ENCODE measurements at places on chromosomes 2 and 18. TPM values are rescaled to one million over a fixed set of nuclear protein-coding genes. Genes with fewer than 3 reads are reported as not detected.

- 0 out of 2 replicates have a peak overlapping the region, but pooled peaks have one; percentile 30 for H3K27ac ChIP-seq
- no peaks in the 10 kb centered on the region for H3K36me3 ChIP-seq
- DNase-seq: no peak
These were observed 6.4 kb downstream of the MTCL1 start for GRCh38 chr18:8711736-8712135.

Gene CNDP1
- total RNA-seq: not detected

DNA sequence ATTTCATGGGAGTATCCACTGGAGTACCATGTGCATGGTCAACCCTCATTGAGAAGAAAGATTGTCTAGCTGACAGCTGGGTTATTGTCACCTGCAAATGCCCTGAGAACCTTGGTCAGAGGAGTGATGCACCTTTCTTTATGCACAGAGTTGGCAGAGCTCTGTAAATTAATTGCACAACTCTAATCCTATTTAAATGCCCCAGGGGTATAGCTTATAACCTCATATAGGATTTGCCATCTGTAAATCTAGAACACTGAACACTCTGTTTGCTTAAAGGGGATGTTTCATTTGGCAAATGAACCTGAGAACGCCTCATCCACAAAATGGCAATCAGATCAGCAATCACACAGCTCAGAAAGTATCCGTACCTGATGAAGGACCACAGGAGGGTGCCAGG, 71.8 kb upstream of the SP5 start:
- no peak for DNase-seq
- no peak overlapping the region for H3K27ac ChIP-seq
- no peaks in the 10 kb centered on the region for H3K4me1 ChIP-seq
- H3K27me3 ChIP-seq: no peaks in the 10 kb centered on the region
- no peaks in the 10 kb centered on the region for H3K36me3 ChIP-seq

GRCh38 chr2:186637497-186637800, 47.6 kb downstream of the ITGAV start:
- DNase-seq: no peak
- no peaks in the 10 kb centered on the region for H3K36me3 ChIP-seq
- no peak overlapping the region for H3K27ac ChIP-seq
- no peaks in the 10 kb centered on the region for H3K27me3 ChIP-seq
- peaks cover 6% of the 10 kb centered on the region for H3K4me1 ChIP-seq

DNA sequence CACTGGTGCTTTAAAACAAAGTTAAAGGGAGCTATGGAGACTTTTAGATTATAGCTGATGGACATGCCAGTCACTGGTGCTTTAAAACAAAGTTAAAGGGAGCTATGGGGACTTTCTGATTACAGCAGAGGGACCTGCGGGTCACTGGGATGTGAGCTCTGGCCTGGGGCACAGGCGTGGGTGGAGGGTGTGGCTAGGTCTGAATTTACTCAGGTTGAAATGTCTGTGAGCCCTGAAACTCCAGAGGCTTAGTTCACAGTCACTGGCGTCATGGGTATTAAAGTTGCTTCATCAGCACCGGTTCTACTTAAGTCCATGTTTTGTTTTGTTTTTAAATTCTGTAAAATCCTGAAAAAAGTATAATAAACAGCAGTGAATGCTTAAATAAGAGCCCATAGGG, 49.0 kb upstream of the TMEM18 start:
- no peaks in the 10 kb centered on the region for H3K27me3 ChIP-seq
- DNase-seq: no peak
- no peak overlapping the region for H3K4me3 ChIP-seq

Gene GRHL1
- 2.5 TPM for total RNA-seq

Gene UGT1A10
- 0.23 TPM for total RNA-seq

DNA sequence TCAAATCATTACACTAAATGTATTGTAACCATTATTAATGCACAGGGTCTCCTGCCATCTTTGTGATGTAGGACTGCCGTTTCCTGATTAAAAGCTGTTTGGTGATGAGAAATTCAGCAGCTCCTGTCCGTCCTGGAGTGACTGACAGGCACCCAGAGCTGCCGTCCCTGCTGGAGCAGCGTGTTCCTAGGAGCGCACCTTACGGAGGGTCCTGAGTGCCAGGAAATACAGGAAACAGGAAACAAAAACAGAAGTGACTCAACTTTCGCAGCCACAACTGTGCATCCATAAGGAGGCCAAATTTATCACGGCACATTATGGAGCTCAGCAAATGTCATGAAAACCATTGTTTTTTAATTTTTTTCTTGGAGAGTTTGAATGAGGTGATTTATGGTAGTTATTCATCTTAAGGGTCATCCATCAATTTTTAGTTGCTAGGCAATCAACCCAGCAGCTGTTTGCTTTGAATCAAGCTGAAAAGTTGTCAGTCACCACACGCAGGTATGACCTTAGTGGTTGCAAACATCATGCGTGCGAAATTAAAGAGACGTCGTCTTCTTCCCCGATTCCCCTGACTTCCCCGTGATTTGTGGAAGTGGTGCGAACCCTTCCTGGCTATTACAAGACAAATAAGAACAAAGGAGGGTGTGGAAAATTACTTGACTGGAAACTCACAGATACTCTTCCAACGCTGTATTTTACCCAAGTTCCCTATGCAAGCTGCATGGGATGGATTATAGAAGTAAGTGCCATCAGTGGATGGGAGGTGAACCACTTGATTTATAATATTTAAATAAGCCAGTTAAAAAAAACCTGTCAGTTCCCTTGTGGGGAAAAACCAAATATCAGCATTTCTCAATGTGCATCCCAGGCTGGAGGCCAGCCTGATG, 19.8 kb downstream of the TSHZ1 start:
- H3K4me1 ChIP-seq: no peaks in the 10 kb centered on the region
- no peak overlapping the region for H3K4me3 ChIP-seq
- H3K27ac ChIP-seq: no peak overlapping the region
- DNase-seq: no peak

GRCh38 chr2:126808929-126809328, 89.8 kb upstream of the TEX51 start:
- peaks cover 16% of the 10 kb centered on the region for H3K4me1 ChIP-seq
- peak; percentile 40 for DNase-seq
- H3K27me3 ChIP-seq: no peaks in the 10 kb centered on the region
- no peak overlapping the region for H3K27ac ChIP-seq
- no peak overlapping the region for H3K4me3 ChIP-seq

DNA sequence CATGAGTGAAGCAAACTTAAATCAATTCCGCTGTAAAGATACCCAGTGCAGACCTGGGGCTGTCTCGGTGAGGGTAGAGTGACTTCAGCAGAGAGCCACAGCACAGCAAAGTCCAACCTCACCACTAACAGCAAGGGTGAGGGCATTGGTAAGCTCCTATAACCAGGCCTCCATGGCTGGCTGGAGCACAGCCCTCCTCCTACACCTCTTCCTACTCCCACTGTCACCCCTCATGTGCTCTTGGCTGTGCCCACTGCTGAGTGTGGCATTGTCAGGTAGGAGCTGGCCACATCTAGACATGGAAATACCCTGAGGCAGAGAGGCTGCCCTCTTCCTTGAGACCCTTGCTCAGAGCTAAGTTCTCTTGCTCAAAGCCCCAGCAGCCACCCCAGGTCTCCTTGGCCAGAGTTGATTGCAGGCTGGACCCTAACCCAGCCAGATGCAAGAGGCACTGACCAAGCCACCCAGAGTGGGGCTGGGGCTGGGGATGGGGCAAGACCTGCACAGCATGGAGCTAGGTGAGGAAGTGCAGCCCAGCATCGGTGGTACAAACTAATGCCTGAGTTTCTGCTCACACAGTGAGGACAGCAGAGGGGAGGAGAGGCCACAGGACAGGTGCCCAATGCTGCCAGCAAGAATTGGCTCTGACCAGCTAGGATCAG, 77.6 kb upstream of the RAB6C start:
- DNase-seq: no peak
- H3K27ac ChIP-seq: no peak overlapping the region
- no peaks in the 10 kb centered on the region for H3K27me3 ChIP-seq
- H3K36me3 ChIP-seq: no peaks in the 10 kb centered on the region
- no peak overlapping the region for H3K4me3 ChIP-seq
- no peaks in the 10 kb centered on the region for H3K4me1 ChIP-seq

GRCh38 chr2:237501892-237502513, 15.0 kb downstream of the MLPH start:
- no peaks in the 10 kb centered on the region for H3K27me3 ChIP-seq
- H3K27ac ChIP-seq: no peak overlapping the region
- H3K4me3 ChIP-seq: no peak overlapping the region
- DNase-seq: no peak

- H3K36me3 ChIP-seq: no peaks in the 10 kb centered on the region
- H3K27ac ChIP-seq: no peak overlapping the region
- H3K4me1 ChIP-seq: peaks cover 6% of the 10 kb centered on the region
- H3K4me3 ChIP-seq: no peak overlapping the region
These were observed 299.3 kb downstream of the RND3 start for GRCh38 chr2:150188177-150188576.

Gene GYPC
- total RNA-seq: 19.6 TPM

DNA sequence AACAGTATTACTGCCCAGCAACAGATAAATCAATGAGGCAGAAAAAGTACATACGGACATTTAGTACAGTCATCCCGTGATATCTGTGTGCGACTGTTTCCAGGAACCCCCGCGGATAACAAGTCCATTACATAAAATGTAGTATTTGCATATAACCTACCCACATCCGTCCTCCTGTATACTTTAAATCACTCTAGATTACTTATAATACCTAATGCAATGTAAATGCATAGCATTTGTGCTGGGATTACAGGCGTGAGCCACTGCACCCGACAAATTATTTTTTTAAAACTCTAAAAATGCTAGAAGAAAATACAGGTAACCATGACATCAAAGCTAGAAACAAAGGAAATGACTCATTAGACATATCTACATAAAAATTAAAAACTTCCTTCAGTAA, 91.6 kb downstream of the FAM161A start:
- no peak overlapping the region for H3K27ac ChIP-seq
- DNase-seq: no peak
- H3K36me3 ChIP-seq: no peaks in the 10 kb centered on the region

DNA sequence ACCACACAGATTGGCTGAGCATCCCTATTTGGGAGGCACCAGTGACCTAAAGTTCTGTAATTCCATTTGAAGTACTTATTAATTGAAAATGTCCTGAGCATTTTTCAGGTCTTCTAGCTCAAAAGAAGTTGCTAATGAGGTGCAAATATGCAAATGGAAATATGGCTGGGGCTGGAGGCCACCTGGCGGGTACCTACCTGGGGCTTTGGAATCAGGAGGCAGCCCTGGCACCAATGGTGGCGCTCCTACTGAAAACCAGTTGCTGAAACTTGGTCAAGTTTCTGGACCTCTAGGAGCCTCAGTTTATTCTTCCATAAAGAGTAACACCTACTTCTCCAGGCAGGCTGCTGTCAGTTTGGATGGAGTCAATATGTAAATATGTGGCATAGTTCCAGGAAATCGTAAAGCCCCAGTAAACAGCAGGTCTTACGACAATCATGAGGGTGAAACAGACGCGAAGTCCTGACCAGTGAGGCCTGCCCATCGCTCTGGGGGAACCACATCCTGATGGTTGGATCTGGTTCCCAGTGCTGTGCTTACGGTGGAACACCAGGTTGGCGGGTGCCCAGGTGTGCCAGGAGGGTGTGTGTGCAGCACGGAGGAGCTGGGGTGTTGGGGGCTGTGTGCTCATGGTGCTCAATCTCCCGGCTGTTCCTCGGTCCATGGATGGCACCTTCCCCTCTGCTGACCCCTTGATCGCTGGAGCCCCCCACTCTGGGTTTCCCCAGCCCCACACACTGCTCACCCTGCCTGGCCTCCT, 186.1 kb downstream of the TWIST2 start:
- no peak overlapping the region for H3K4me3 ChIP-seq
- no peaks in the 10 kb centered on the region for H3K27me3 ChIP-seq
- no peak overlapping the region for H3K27ac ChIP-seq
- H3K4me1 ChIP-seq: no peaks in the 10 kb centered on the region
- no peaks in the 10 kb centered on the region for H3K36me3 ChIP-seq

DNA sequence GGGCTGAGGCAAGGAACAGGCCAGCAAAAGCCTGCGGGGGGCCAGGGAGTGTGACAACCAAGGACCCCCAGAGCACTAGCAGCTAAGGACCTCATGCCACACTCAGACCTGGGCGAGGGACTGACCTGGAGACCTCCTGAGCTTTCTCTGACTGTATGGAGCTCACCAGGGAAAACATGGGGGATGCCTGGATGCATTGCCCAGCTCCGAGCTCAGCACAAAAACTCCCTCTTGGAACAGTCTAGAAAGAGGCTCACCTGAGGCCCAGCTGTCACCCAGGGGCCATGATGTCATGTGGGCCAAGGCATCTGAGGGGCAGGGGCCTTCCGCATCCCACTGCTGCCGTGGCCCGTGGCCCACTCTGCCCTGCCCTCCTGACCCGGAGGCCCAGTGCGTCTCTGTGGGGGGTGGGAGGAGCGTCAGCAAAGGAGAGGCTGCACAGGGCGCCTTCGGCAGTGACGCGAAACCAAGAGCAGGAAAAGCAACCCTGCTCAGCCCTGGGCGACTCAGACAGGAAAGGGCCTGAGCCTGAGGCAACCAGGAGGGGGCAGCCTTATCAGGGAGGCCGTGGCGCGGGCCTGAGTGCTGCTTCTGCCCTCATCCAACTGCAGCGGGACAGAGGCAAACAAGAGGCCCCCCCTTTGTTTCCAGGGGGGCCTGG, 57.3 kb upstream of the ALPP start:
- no peak overlapping the region for H3K4me3 ChIP-seq
- no peak overlapping the region for H3K27ac ChIP-seq
- peak; percentile 74 for DNase-seq
- H3K36me3 ChIP-seq: no peaks in the 10 kb centered on the region

Gene CRYBA2
- not detected for total RNA-seq

DNA sequence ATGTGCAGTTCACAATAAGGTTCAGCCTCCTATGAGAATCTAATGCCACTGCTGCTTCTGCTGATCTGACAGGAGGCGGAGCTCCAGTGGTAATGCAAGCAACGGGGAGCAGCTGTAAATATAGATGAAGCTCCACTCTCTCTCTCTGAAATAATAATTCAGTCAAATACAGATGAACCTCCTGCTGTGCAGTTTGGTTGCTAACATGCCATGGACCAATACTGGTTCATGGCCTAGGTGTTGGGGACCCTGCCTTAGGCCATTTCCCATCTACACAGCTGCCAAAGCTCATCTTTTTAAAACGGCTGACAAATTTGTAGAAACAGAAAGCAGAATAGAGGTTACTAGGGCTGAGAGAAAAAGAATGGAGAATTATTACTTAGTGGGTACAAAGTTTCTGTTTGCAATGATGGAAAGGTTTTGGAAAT, 10.7 kb upstream of the HNRNPA3 start:
- DNase-seq: no peak
- no peak overlapping the region for H3K4me3 ChIP-seq
- H3K4me1 ChIP-seq: peaks cover 18% of the 10 kb centered on the region
